ENCODE measurements at places on chromosomes 1 and 21.

- no peak for DNase-seq
Observed at GRCh38 chr1:17437260-17437579, 2.3 kb downstream of the RCC2 start.

DNA sequence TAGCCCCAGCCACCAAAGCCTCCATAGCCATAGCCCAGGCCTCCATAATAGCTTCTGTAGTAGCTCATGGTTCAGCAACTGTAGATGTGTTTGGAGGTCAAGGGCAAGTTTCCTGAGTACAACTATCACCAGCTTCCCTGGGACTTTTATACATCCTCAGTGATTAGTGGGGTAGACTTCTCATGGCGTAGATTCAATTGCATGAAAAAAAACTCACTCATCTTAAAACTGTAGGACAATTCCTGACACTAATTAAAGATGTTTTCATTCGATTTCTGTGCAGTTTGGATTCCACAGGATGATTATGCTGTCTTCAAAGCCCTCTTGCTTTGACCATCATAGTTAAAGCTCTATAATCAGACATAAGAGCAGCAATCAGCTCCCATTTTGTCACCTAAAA, at the start of gene KRTAP19-8:
KRTAP19-8 (minus strand) TSS at position 101 of the 400 bp plus-strand sequence; CDS start at position 68, 33 bp downstream.
- DNase-seq = no peak

- no peak for DNase-seq
Observed at GRCh38 chr21:46347203-46347550, 23.2 kb downstream of the PCNT start.

GRCh38 chr1:20190256-20191160, 4.2 kb upstream of the PLA2G2C start:
- no peak for DNase-seq

- DNase-seq = no peak
Observed at GRCh38 chr1:191876631-191877030, 281.6 kb upstream of the RGS18 start.

All from MM.1S (cell line).